Stimulated activated CD8-positive, alpha-beta memory T cell treated with anti-CD3 and anti-CD28 coated beads, Interleukin-15, amount 100 ng/mL, for 4 hours (primary cell): ENCODE measurements at places on chromosomes 7 and 10.

DNA sequence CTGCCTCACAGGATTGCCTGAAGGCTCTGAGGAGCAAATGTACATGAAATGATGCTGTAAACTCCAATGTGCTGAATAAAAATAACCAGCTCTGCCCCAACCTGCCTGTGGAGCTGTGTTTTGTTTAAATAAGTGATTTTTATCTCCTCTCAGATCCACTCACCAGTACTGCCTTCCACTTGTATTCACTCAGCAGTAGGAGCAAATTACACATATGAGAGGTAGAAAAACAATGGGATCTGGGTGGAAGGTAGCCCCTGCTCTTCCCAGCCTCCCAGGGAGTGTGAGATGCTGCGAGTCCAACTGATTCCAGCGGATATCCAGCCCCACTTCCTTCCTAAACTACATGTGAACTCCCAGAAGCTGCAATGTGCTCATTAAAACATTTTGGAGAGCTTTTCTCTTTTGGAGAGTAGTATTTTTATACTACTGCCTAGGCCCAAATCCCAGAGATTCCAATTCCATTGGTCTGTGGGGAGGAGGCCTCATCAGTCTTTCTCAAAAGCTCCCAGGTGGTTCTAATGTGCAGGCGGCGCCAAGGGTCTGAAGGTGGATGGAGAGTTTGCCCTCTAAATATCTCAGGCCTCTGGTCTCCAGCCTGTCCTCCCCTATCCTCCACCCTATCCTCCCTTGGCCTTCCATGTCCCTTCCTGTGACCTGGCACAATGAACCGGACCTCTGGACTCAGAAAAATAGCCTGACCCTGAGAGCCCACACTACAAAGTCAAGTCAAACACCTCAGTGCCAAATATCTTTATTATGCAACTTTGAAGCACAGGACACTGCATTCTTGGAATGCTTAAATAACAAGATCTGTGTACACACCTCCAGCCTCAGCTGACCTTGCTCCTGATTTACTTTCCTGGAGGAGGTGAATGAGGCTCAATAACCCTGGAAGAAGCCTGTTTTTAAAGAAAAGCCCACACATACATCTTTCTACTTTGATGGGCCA lies 46.2 kb downstream of the CPVL start:
- no peak for DNase-seq

DNA sequence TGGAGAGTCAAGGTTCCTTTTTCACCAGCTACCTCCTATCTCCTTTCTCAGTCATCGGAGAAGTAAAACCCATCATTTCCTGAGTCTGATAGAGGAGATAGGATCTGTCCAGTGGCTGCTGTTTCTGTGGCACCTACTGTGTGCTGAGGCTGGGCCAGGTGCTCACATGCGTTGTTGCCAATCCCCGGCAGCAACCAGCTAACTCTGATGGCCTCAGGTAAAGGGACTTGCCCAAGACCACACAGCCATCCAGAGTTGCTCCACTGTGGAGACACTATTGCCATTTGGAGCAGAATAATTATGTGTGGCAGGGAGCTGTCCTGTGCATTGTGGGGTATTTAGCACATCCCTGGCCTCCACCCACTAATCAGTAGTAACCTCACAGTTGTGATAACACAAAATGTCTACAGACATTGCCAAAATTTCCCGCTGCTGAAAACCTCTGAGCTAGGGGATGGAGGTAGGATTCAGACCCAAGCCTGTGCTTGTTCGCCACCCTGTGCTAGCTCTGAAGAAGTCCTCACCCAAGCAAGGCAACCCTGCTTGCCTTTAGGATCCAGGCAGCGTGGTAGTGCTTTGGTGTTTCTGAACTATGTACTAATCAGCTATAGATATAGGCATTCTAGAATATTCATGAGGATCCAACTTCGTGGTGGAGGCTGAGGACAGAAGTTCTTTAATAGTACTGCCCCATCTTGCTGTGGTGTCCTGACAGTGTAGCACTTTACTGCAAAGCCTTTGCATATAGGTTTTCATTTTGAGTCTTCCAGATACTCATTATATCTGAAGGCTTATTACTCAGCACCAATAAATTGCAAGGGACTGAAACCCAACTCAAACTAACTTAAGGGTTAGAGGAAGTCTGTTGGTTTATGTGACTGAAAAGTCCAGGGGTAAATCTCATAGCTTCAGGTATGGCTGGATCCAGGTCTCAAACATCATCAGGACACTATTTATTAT lies 164.6 kb downstream of the GRK5 start:
- DNase-seq: no peak

- DNase-seq: peak; percentile 7
Observed at GRCh38 chr7:78039790-78040776, 241.5 kb downstream of the PHTF2 start.

DNA sequence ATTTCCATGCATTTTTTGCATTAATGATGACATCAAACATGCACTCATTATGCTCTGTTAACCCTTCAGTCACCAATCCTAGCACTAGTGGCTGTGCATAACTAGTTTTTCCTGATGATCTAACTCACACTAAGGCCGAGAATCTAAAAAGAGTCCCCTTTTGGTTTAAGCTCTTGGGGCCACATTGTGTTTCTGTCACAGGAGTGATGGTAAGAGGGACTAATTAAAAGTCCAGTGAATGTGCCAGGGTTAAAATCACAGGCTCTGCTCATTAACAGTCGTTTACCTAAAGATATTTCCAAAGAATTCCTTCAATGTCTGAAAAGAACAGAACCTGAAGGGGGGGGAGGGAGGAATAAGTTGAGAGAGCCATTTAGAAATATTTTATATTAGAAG lies 359.0 kb upstream of the ANKRD30A start:
- no peak for DNase-seq

GRCh38 chr7:148773334-148773733 lies 74.6 kb downstream of the CUL1 start:
- no peak for DNase-seq

DNA sequence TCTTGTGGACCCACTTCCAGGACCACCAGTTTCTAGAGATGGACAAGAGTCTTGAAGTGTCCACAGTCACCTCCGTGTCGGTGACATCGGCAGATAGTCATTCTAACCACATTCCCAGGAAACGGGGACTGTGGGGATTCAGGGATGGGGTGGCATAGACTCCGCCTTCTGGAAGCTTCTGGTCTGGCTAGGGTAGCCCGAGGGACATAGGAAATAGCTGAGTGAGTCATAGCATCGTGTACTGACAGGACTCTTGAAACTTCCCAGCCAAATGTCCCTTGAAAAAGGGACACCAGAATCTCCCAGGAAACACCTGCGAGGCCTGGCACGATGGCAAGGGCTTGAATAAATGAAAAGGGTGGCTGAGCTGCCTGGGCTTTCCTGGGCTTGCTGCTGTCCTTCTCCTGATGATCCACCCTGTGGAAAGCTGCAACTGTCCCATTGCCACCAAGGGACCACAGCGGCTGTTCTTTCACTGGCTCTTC lies 84.1 kb upstream of the LRRC4 start:
- DNase-seq: no peak

- DNase-seq: no peak
Observed at GRCh38 chr10:126012485-126012884, 116.1 kb downstream of the FANK1 start.

- no peak for DNase-seq
Observed at GRCh38 chr10:43060291-43060690, 16.6 kb upstream of the RET start.

DNA sequence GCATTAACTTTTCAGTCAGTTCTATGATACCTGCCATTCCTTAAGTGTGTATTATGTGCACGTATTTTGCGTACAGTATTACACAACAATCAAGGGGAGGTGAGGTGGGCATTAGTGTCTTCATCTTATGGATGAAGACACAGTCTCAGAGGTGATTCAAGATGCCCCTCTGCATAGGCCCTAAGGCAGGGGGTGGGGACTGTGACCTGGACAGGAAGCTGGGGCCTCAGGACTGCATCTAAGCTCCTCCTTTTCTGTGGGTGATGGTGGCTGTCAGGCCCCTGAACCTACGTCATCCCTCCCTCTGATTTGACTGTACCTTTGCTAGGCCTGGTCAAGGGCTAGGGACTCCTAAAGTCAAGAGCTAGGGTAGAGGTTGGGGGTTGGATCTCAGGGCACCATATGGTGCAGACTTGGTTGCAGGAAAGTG lies 38.9 kb downstream of the HK1 start:
- DNase-seq: no peak

GRCh38 chr7:96388166-96388565 lies 66.3 kb upstream of the SLC25A13 start:
- DNase-seq: no peak

DNA sequence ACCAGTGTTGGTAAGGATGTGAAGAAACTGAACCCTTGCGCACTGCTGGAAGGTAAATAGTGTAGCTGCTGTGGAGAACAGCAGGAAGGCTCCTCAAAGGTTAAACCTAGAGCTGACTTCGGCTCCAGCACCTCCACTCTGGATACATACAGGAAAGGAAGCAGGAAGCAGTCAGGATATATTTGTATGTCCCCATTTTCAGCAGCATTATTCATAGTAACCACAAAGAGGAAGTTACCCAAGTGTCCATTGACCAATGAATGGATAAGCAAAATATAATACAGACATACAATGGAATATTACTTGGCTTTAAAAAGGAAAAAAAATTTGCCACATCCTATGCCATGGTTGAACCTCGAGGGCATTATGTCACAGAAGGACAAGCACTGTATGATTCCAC lies 15.0 kb downstream of the RET start:
- no peak for DNase-seq

- no peak for DNase-seq
Observed at GRCh38 chr10:28250782-28251181, 52.1 kb downstream of the MPP7 start.

DNA sequence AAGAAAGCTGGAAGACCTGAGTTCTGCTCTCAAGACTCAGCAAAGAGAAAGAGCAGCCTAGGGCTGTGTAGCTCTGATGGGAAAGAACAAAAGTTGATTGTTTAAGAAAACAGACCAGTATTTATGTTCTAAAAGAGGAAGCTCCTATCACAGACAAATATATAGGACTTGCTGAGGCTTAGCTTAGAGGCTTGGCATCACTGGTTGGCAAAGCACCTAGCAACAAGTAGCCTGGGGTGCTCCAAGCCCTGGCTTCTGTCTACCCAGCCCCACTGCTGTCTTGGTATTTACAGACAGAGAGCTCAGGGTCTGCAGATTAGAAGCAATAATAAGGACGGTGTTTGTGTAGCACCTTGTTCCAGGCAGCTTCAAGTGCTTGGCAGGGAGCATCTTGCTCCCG lies 36.9 kb upstream of the CCDC3 start:
- no peak for DNase-seq

- DNase-seq: no peak
Observed at GRCh38 chr7:133698127-133698526, 429.0 kb upstream of the LRGUK start.

- no peak for DNase-seq
Observed at GRCh38 chr10:124546055-124546369, 84.4 kb downstream of the LHPP start.

DNA sequence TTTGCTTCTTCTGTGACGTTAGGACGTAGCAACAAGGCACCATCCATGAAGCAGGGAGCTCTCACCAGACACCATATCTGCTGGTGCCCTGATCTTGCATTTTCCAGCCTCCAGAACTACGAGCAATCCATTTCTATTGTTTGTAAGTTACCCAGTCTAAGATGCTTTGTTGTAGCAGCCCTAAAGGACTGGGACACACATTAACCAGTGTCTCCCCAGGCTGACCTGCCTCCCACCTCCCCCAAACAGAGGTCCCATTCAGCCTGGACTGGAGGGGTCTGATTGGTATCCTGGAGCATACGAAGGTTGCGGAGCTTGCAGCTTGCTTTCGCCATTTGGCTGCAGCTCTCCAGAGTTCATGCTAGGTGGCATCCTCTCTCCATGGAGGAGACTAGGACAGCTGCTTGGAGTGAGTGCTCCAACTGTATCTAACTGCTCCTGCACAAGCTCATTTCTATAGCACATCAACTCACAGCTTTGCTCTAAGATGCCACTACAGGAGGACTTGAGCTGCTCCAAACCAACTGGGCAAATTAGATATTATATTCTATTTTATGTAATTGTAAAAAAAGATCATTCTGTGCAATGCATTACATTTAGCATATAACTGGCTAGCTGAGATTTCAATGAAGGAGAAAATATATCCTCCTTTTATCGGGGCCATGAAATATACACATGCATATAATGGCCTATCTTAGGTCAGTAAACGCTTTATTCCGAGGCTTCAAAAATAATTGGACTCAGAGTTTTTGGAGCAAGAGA lies 8.0 kb upstream of the GRK5 start:
- no peak for DNase-seq

DNA sequence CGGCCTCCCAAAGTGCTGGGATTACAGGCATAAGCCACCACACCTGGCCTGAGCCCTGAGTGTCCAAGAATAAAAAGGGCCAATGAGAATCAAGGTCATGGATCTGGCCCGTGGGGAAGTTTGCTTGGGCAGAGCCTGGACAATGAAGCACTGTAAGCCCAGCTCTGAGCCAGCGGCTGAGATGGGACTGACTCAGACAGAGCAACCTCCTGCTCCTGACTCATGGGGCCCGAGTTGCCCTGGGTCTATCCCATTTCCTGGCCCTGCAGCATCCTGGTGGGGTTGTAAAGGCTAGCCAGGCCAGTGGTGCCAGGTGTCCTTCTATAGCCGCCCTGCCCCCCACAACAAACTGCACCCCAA lies 5.2 kb upstream of the MYH16 start:
- DNase-seq: no peak

- DNase-seq: no peak
Observed at GRCh38 chr10:22365233-22365632, 19.9 kb downstream of the SPAG6 start.

DNA sequence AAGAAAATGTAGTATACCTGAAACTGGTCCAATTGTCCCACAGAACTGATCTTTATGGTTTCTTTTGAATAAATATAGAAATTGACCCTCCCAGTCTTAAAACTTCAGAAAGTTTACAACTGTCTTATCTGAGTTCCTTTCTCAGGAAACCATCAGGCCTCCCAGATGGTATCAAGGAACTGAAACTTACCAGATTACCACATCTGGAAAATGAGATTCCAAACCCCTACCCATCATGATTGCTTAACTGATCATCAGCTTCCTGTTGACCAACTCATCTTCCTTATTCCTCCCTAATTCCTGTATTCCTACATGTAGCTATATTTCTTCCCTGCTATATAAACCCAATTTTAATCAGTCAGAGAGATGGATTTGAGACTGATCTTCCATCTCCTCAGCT lies 5.5 kb downstream of the VWDE start:
- DNase-seq: no peak

DNA sequence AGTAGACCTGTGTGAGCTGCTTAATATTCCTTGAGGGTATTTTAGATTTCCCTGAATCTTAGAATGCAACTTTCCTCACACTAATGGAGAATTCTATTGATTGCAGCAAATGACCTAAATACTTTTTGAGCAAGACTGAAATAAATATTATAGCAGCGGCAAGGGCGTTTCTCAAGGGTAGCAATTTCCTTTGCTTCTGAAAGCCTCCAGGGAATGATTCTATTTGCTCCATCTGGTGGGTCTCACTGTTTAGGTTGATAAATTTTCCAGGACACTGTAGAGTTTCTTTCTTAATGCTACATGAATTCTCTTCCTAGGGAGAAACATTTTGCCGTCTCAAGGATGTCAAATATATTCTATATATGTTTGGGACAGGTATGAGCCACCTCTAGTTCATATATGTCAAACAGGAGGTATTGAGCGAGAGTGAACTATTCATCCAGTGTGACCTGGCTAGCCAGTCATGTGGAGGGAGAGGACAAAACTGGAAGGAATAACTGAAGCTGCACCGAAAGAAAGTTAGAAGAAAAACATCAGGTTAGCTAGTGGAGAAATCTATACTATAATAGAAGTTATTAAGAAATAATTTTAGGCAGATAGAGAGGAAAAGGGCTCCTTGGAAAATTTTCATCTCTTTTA lies 57.9 kb upstream of the FZD8 start:
- no peak for DNase-seq
